ENCODE measurements at places on chromosomes 12 and 14.

DNA sequence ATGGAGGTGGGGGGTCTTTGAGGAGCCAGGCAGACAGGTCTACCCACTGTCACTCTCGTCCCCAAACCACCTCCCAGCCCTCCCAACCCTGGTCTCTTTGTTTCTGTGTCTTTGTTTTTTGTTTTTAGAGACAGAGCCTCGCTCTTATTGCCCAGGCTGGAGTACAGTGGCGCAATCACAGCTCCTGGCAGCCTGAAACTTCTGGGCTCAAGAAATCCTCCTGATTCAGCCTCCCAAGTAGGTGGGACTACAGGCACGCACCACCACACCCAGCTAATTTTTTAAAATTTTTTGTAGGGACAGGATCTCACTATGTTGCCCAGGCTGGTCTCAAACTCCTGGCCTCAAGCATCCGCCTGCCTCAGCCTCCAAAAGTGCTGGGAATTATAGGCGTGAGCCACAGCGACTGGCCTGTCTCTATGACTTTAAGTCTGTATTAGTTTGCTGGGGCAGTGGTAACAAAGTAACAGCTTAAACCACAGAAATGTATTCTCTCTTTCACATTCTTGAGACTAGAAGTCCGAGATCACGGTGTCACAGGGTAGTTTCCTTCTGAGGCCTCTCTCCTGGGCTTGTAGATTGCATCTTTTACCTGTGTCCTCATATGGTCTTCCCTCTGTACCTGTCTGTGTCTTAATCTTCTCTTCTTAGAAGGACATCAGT is 26.1 kb downstream of the DTX1 start:
- no peak for DNase-seq

DNA sequence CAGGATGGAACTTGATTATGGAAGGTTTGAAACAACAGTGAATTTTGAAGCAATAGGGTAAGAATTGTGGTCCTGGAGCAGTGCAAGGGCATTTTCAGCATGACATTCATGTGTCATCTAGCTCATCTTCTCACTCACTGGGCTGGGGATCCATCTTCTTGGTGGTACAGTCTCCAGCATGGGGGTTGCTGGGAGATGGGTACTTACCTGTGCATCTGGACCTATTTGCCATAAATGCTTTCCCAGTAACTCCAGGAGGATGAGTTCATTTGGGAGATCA is 7.2 kb downstream of the HSP90AA1 start:
- DNase-seq: no peak

DNA sequence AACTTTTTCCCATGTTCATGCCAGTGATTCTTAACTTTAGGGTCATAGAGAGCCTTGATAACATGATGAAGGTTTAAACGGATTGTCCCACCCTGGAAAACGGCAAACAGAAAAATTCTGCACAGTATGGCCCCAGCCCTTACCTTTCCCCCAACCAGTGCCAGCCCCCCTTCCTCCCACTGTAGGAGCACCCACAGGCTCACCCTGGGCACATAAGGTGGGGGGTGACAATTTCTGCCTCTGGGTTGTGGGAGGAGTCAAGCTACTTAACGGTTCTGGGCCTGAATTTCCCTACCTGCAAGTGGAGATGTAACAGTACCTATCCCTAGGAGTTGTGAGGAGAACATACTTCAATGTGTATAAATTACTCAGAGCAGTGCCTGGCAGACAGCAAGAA is 18.0 kb downstream of the XRCC3 start:
- no peak for DNase-seq

GRCh38 chr14:44657203-44657602 is 150.1 kb upstream of the FSCB start:
- DNase-seq: no peak

- no peak for DNase-seq
These were observed 151.5 kb downstream of the ATXN7L3B start for GRCh38 chr12:74689071-74689655.

All from C1 segment of cervical spinal cord (tissue), 14 donors.